IPS-NIHi11 (cell line): ENCODE measurements at places on chromosomes 12 and 14.

DNA sequence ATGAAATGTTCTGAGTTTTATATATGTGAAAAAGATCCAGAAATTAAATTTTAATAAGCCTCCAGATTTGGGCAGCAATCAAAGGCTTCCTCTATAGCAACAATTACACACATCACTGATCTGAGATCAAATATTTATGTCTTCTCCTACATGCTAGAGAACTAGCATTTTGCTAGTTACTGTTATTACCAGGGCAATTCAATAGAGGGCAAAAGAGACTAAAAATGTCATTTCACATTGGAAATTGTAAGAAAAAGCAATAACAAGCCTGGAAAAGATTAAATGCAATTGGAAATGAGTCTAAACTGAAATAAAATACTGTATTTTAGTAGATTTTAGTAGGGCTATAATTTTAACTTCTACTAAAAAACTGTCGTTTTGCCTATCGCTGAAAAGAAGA, 32.6 kb upstream of the ANO6 start:
- DNase-seq, result no peak

DNA sequence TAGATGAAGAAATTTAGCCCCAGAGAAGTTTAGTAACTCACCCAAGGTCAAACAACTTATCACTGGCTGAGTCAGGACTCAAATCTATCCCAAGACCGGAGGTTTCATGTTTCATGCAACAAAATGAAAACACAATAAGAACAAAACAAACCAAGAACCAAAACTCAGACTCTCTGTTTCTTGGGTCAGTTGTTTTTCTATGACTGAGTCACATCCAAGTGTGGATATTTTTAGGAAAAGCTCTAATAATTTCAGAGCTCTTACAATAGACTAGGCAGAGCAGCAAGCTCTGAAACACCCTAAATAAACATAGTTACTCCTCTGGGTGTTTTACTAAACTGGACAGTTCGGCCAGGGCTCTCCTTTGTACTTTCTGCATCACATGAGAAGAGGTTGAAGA, 87.6 kb upstream of the PRB2 start:
- no peak for DNase-seq

- no peak for DNase-seq
Observed at GRCh38 chr14:36320897-36321381, 502 bp upstream of the MBIP start.

GRCh38 chr14:75539162-75539560, 16.9 kb downstream of the BATF start:
- DNase-seq, result no peak

DNA sequence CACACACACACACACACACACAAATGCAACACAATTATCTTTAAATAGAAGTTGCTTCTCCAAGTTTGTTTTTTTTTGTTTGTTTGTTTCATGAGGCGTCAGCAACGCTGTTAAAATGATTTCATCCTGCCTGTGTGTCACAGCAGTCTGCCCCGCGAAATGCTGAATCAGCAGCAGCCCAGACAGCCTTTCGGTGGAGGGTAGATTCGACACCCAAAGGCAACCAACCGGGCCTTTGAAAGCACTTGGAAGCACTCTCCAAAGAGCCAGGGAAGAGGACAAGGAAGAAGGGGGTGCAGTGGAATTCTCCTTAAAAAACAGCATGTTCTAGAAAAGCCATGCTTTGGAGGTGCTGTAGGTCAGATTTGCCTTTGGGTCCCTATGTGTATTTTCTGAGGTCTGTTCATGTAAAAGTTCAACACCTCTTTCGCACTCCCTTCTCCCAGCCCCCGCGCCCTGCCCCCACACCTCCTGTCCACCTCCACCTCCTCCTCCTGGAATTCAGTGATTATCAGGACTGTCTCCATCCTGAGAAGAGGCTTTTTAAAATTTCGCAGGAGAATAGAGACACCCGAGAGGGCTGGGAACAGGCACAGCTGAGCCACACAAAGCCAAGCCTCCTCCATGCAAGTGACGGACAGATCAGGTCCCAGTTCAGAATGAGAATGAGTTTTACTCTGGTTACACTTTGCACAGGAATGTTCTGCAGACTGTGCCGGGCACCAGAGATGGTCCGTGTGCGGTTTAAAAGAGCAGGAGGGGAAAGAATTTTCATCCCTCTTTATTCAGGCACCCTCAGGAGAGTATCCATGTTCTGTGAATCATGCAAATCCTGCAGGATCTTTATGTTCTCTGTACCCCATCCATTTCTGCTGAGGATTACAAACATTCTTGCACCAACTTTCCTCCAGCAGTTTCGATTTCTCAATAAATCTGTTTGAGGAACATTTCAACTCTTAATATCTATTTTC, 177.9 kb downstream of the ETV6 start:
- peak; percentile 34 for DNase-seq

DNA sequence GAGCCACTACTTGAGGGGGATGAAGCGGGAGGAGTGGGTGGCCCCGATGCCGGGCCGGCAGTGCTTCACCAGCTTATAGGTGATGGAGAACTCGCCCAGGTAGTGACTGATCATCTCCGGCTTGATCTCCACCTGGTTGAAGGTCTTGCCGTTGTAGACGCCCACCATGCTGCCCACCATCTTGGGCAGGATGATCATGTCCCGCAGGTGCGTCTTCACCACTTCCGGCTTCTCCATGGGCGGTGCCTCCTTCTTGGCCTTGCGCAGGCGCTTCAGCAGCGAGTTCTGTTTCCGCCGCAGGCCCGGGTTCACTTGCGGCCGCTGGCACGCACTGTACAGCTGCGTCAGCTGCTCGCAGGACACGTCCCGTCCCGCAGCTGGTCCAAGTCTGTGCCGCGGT, 3.4 kb downstream of the TIGAR start:
- no peak for DNase-seq

- no peak for DNase-seq
Observed at GRCh38 chr14:90758959-90759358, 57.3 kb downstream of the TTC7B start.

- no peak for DNase-seq
Observed at GRCh38 chr12:82873951-82874350, 187.2 kb downstream of the TMTC2 start.

GRCh38 chr14:20274062-20274461, 31.7 kb downstream of the TTC5 start:
- DNase-seq, result no peak

- peak; percentile 58 for DNase-seq
Observed at GRCh38 chr12:57342207-57342691, 88.6 kb downstream of the R3HDM2 start.

- no peak for DNase-seq
Observed at GRCh38 chr12:8817856-8818255, 4.6 kb upstream of the A2ML1 start.

DNA sequence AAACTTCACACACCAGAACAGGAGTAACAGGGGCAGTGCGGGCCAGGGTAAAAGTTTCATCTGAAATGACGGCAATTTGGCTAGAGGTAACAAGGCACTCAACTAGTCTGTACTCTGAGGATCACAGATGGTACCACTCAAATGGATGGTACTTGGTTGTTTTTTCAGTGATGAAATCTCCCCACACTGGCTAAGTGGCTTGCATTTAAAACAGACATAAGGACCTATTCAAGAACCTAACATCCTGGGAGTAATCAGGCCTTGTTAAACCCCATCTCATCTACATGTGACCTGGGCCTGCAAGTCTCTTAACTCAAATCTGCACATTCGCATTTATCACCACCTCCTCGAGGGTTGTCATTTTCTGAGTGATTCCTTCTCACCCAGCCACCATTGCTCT, 90.8 kb downstream of the PRKAB1 start:
- no peak for DNase-seq

DNA sequence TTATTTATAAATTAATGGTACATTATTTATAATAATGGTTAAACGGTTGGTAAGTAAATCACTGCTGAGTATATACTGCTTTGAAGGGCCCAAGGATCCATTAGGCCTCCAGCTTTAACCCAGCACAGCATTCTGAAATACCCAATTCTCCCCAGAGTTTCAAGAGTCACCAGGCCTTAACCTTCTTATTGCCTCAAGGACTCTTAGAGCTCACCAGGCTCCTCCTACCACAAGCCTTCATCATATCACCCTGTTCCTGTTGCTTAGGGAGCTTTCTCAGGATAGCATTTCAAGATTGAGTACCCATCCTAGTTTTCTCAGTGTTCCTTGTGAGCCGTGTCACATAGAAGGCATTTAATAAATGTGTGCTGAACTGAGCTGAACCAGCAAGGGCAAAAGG, 242.5 kb downstream of the FBXL14 start:
- no peak for DNase-seq

DNA sequence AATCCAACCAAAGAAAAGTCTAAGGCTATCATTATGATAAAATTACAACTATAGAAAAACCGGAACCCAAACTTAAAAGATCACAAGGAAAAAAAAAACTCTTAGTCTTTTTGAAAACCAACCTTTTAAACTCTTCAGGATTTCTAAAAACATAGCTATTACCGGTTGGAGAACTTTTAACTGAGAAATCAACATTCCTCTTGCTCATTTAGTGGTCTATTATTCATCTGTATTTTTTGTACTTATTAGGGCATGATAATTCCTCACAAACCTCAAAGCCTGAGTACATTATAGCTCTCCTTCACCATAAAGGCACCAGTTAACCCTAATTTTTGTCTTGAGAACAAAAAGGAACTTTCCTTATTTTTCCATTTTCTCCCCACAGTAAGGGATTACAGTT, 10.4 kb downstream of the LUM start:
- no peak for DNase-seq

GRCh38 chr12:25960143-25960542, 1.7 kb downstream of the RASSF8 start:
- DNase-seq, result no peak

DNA sequence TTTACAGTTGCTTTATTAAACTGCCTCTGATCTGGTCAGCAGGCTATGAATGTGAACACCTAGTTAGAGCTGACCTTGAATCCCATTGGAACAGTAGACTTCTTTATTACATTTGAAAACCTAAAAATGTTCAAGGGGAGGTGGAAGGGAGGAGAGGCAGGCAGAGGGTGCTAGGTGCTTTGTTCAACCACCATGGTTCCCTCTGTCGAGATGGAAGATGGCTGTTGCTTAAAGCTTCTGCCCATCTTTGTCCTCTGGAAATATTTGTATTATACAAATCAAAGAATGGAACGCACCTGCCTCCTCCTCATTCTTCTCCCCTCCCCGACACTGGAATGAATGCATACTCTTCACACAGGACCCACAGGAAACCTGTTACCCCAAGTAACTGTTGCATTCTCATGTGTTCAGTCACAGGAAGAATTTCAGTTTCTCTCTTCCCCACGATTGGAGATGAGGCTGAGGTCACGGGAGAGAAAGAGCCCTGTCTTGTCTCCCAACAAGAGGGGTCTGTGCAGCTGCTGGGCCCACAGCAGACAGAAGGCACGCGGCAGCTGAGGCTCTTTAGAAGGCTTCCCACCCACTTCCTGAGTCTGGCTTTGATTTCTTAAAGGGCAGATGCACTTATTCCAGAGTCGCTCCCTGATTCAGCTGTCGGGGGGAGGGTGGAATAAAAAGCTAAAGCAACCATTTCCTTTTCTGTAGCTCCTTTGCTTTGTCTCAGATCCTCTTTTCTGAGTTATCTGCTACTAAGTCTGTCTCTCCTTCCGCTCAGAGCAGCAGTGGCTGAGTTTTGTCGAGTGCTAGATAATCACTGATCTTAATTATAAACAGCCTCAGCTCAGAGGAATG, 217.9 kb upstream of the BTG1 start:
- no peak for DNase-seq

DNA sequence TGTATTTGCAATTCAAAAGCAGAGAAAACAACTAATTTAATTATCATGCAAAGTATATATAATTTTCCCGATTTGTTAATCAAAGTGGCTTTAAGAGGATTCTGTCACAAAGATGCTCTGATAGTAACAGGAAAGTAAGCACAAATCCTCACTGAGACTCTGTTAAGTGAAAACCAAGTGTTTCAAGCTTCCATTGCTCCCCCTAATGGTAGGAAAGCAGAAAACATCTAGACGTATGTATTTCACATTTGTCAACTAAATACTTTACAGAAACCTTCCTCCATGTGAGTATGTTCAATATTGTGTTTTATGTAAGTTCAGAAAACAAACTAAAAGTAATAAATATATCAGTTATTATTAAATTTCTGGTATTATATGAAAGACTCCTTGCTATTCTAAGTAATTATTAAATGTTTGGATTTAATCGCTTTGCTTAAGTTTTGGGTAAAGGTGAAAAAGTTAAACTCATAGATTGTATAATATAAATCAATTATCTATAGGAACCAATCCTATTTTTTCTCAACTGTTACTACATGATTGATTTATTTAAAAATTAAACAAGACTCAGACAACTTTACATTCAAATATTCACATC, 1.5 kb upstream of the NTS start:
- peak; percentile 21 for DNase-seq

DNA sequence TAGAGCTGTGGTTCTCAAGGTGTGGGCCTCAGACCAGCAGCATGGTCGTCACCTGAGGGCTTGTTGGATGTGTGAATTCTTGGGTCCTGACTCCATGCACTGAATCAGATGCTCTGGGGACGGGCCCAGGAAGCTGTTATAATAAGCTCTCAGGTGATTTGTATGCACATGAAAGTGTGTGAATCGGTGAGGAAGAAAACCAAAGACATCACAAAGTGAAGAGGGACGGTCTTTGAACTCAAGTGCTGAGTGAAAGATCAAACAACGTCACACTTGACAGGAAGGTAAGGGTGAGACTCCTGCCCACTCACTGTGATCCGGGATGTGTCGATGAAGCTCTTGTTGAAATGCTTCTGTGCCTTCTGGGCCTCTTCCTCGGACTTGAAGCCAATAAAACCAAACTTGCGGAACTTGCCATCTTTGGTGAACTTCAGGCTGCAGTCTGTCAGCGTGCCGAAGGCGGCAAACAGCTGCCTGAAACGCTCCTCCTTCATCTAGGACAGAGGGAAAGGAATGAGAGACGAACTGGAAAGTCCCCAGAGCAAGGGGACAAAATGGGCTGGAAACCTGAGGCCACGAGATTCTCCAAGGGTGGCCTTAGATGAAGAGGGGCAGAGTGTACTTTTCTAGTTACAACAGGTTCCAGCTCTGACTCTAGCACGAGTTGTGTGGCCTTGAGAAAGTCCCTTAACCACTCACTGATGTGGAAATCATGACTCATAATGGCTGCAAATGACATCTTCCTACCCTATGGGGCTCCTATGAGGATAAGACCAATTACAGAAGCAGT, 4.0 kb downstream of the RBM19 start:
- DNase-seq, result no peak
